ENCODE measurements at places on chromosomes 5 and 9. TPM values are rescaled to one million over a fixed set of nuclear protein-coding genes. Genes with fewer than 3 reads are reported as not detected.
A peak's percentile ranks its signal among the peaks of the same experiment; 100 is the strongest.

DNA sequence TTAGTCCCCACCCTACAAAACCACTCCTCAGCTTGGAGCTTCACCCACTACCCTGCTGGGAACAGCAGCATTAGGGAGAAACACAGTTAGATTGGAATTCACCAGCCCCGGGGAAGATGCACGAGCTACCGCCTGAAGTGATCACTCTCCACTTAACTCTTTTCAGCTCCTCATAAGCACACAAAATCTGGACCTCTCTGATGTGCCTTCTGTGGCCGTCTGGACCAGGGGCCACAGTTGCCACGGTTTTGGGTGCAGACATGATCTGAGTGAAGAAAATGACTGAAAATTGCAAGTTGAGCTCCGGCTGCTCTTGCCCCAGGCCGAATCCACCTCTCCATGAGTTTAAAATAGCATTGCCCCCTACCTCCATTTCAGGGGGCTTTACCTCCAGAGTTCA lies 95.2 kb downstream of the TENT4A start:
- no peak for DNase-seq

DNA sequence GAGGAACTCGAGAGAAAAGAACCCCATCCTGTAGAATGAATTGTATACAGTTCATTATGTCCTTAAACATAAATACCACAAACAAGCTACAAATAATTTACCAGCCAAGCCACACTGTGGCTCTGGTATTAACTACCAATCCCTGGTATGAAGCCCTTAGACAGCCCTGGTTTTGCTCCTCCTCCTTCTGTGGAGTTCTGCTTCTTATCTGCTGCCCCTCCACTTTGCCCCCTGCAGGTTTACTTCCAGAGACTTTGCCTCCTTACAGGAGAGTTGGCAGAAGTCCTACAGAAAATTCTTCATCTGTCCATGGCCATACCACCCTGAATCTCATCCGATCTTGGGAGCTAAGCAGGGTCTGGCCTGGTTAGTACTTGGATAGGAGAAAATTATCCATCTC lies 219.8 kb downstream of the ACTL7B start:
- no peak for DNase-seq

Gene TPPP
- total RNA-seq: 14.4 TPM

Gene EPB41L4A
- total RNA-seq: 21.3 TPM

- DNase-seq: no peak
Observed at GRCh38 chr5:106874974-106875373, 795.8 kb downstream of the EFNA5 start.

Gene ARL14EPL
- total RNA-seq: not detected

Gene SGTB
- 22.6 TPM for total RNA-seq

DNA sequence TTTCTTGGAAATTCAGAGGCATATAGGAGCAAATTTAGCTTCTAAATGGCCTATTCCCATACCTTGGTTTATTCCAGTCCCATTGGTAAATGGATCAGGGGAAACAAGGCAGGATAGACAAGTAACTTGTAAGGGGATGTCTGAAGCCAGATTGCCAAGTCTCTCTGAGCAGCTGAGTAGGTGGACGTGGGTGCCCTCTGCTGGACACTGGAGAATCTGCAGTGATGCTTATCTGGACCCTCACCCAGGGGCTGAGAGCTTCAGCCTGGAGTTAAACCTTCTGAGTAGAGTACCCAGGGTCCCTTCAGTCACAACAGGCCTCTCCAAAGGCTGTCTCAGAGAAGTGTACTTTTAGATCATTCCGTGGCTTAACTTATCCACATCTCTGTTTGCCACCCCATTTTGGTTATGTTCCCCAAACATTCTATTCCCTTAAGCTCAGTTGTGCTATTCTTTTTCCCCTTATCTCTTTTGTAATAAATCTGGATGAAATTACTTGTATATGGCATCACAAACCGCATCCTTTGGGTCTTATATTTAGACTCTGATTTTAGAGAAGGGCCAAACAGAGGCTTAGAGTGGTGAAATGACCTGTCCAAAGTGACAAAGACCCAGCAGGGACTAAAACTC lies 218.3 kb upstream of the GLRA1 start:
- DNase-seq: peak; percentile 46

DNA sequence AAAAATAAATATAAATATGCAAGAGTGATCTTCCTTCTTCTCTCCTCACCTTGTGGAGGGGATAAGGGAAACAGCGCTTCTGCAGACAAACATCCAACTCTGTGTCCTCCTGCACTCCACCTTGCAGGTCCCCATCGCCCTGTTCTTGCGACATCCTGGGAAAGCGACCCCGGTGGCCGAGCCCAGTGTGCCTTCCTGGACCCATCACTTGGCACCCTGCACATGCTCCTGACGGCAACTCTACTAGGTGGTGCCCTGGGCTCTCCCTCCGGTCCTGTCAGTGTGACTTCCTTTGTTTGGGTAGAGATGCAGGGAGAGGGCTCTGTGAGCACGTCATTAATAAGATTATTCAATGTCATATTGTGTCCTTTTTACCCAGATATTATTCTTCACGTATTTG lies 266.0 kb upstream of the ADAMTS16 start:
- no peak for DNase-seq

Gene STXBP1
- 76.7 TPM for total RNA-seq

DNA sequence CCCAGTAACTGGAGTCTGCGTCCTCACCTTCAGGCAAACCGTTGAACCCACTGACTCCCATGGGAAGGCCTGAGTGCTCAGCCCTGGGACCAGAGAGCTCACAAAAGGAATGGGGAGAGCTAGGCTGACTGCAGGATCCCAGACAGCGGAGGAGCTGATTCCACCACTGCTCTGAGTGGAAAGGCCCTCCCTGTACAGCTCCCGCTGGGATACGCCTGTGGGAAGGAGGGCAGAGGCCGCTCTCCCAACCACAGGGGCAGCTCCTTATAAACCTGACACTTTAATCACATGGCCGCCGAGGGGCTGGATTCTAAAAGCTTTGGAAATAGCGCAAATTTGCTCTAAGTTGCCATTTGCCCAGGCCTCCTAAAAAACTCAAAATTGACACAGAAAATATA lies 37.1 kb downstream of the DBH start:
- no peak for DNase-seq

Gene SCGB3A2
- 76.6 TPM for total RNA-seq

DNA sequence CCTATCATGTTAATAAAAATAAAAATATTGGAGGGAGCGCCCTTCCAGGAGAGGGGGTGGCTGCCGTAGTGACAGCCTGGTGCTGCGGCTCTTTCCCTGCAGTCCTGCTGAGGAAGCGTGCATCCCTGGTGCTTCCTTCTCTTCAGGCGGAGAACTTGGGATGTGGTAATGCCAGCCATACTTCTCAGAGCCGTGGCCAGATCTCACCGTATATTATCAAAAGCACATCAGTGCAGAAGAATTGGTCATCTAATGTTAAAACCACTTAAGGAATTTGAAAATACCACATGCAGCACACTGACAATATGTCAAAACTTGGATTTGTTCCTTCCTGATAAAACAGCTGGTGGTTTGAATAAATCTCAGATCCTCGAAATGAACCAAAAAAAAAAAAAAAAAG lies 17.7 kb downstream of the C9orf40 start:
- DNase-seq: no peak

Gene CAMK2A
- 1.2 TPM for total RNA-seq

DNA sequence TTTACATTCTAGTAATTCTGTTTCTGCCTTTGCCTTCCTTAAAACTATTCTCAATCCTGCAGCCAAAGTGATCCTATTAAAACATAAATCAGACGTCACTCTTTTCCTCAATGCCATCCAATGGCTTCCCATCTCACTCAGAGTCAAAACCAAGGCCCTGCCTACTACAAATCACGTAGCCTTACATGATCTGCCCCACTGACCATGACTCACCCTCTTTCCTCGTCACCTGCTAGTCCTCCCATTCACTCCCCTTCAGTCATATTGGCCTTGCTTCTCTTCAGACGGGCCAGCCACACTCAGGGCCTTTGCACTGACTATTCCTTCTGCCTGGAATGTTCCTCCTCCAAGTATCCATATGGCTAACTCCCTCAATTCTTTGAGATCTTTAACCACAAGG lies 39.0 kb upstream of the DMXL1 start:
- DNase-seq: no peak

- no peak for DNase-seq
Observed at GRCh38 chr9:93114984-93115335, 18.9 kb downstream of the CARD19 start.

- DNase-seq: no peak
Observed at GRCh38 chr5:175230299-175230698, 213.7 kb downstream of the DRD1 start.

GRCh38 chr5:912280-913091 lies 19.8 kb downstream of the TRIP13 start:
- DNase-seq: no peak

Gene ACOT12
- total RNA-seq: not detected

Measured in left lung (tissue), 14 donors.